ENCODE measurements at places on chromosomes 12 and 14.

- DNase-seq = no peak
These were observed 13.4 kb downstream of the CCDC77 start for GRCh38 chr12:414859-415258.

GRCh38 chr12:116390401-116391335, 113.2 kb upstream of the MED13L start:
- DNase-seq = no peak

DNA sequence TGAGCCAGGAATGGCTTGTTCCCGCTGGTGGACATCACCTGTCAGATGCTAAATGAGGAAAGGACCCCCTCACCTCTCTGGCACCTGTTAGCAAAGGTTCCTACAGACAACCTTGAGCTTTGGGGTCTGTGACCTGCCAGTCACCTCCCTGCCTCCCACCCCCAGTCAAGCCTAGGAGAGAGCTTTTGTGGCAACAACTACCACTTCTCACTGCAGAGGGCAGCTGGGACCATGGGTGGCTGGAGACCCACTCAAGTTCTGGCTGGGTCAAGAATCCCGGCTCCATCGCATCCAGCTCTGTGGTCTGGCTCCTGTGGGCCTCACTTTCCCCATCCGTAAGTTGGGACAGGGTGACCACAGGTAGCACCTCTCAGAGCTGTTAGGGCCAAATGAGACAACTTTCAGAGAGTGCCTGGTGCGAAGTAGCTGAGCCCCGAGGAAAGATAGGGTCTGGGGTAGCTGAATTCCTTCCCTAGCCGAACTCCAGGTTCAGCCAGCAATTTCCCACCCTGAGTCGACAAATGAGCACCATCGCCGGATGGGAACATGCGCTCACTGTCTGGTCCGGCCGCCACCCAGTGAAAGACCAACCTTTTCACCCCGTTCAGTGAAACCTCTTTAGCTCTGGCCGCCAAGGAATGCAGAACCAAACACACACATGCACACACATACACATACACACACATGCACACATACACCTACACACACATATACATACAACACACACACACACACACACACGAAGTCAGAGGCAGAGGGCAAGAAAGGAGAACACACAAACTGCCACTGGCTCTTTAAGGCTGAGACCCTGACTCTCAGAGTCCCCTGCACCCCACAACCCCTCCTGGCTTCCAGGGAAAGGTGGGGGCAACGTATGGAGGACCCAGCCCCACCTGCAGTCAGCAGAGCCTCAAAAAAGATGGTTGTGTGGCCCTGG, 1.9 kb downstream of the TMEM119 start:
- no peak for DNase-seq

- no peak for DNase-seq
These were observed 8.9 kb upstream of the IRF2BPL start for GRCh38 chr14:77037215-77037937.

- DNase-seq = no peak
These were observed 130.3 kb upstream of the FUT8 start for GRCh38 chr14:65281991-65282895.

- DNase-seq = no peak
These were observed 6.9 kb upstream of the ZNF140 start for GRCh38 chr12:133073836-133074235.

GRCh38 chr12:27823038-27823437, 43.0 kb upstream of the MANSC4 start:
- DNase-seq = no peak

- no peak for DNase-seq
These were observed 71.1 kb downstream of the PTPRR start for GRCh38 chr12:70849265-70849960.

GRCh38 chr14:75428230-75429104, 645 bp downstream of the JDP2 start:
- DNase-seq = no peak

DNA sequence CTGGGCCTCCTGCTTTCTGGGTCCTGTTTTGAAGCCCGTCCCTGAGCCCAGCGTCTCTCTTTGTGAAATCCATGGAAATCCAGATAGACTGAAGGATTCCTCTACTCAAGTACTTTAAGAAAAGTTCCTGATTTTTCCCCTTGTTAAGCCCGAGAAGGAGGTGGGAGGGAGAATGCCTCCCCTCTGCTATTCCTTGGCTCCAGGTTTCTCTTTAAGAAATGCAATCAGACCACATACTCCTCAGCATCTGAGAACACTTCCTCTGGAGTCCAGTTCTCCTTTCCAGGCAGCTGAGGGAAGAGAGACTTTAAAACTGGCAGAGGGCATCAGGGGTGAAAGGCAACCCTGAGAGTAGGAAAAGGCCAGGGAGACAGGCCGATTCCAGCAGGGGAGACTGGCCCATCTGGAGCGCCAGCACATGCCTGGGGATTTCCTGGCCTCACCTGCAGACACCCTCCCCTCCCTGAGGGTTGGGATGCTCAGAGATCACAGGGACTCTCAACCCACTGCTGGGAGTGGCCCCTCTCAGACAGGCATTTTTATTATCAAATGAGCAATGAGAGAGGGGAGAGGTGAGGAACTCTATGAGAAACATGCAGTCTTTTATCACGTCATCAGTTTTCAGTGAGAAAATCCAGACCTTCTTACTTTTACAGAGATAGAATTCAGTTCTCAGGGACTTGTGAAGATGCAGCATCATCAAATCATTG, 2.0 kb upstream of the EMP1 start:
- no peak for DNase-seq

DNA sequence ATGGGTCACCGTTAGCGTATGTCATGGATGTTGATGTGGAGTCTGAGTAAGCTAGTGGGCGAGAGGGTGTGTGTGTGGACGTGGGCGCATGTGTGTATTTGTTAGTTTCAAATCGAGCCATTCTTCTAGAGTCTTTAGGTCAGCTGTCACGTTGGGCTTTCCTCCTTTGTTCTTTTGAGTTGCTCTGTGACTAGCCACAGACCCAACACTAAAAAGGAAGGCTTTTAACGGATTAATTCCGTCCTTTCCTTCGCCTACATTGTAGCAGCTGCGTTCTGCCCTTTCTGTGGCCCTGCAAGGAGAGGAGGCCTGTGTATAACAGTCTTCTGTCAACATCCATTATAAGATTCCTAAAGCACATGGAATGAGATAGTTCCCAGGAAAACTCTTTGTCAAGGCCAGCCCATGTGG, 117.2 kb upstream of the DNM1L start:
- DNase-seq = no peak

DNA sequence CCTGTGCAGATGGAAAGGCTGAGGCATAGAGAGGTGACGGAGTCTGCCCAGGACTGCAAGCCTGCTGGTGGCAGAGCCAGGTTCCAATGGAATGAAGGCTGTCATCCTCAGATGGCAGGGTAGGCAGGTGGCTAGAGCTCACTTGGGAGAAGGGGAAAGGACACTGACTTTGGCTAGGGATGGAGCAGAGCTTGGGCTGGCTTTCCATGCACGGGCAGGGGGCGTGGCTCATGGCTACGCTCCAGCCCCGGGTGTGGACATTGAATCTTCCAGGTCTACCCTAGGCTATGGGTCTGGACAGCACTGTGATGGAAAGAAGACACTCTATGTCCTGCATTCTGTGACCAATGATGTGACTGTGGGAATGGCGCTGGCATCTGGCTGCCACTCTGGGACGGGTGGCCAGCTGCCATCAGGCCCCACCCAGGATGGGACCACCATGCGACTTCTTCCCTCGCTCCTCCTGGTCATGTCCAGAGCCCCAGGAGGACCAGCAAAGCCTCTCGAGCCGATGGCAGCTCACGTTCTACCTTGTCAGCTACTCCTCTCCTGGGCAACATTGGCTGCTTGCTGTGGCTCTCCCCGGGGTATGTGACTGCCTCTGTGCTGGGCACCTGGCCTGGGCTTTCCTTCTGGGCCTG, 398.7 kb downstream of the TMEM121 start:
- DNase-seq = peak; percentile 4

DNA sequence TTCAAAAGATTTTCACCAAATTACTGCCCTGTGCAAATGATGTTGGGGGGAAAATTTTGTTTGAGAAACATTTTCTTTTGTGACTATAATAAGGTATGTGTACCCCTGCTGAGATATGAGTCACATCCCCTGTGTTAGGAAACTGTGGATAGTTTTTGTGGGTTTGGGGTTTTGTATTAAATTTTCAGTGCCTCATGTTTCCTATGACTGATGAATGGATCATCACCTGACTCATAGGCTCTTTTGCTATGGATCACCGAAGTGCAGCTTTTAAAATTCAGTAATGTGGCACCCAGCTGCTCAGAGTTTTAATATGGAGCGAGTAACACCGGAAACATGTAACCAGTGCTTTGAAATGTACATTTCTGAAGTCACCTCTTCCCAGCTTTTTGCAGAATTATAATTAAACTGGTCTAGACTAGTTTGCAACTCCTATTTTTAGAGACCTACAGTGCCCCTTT, 167.4 kb upstream of the HMGA2 start:
- no peak for DNase-seq

DNA sequence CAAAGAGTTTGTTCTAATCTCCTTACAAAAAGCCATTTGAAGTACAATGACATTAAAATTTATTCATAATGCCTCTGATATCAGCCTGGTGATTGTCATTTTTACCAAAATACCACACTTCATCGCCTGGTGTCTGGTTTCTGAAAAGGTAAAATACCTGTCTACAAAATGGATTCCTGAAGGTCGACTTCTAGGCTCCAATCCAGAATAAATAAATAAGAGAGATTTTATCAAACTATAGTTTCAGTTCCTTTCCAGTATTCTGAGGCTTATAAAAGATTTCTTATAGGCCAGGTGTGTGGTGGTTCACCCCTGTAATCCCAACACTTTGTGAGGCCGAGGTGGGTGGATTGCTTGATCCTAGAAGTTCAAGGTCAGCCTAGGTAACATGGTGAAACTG, 340.7 kb downstream of the SLC16A7 start:
- no peak for DNase-seq

DNA sequence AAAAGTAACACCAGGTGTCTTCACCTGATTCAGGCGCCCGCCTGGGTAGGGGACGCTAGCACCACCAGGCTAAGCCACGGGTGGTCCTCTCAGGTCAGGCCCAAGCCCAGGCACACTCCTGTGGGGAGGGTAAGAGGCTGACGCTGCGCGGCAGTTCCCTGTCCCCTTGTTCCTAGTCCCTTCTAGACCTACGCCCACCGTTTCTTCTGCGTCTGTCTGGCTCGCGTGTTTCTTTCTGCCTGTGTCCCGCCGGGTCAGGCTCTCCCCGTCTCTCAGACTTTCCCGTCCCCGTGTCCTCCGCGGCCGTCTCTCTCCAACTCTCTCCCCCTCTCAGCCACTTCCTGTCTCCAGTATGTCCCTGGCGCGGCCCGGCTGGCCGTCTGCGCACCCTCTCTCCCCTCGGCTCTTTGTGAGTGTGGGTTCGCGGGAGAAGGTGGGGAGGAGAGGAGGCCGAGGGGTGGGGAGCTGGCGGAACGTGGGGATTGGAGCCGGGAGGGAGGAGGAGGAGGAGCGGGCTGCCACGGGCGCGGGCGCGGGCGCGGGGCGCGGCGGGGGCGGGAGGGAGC, 3.1 kb upstream of the TNS2 start:
- peak; percentile 69 for DNase-seq

- peak; percentile 98 for DNase-seq
These were observed 419 bp upstream of the SH2B3 start for GRCh38 chr12:111405149-111405858.

GRCh38 chr14:31843361-31844091, 233.6 kb upstream of the ARHGAP5 start:
- DNase-seq = no peak

- DNase-seq = no peak
These were observed 389.0 kb upstream of the RPL10L start for GRCh38 chr14:47040550-47040949.

DNA sequence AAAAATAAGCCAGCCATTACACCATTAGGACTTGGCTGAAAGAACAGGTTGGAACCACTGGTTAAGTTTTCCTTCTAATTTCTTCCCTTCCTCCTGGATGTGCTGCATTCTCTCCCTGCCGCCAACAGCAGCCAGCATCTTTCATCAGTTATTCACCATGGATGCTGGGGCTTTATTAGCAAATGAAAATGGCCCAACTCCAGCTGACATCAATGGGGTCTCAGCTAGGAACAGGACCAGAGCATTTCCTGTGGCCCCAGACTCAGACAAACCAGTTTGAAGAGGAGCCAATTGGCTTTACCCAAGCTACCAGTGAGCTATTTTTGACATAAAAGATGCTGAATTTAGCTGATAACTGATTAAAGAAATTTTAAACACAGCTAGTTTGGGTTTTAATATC, 26.0 kb upstream of the TBX5 start:
- DNase-seq = no peak

DNA sequence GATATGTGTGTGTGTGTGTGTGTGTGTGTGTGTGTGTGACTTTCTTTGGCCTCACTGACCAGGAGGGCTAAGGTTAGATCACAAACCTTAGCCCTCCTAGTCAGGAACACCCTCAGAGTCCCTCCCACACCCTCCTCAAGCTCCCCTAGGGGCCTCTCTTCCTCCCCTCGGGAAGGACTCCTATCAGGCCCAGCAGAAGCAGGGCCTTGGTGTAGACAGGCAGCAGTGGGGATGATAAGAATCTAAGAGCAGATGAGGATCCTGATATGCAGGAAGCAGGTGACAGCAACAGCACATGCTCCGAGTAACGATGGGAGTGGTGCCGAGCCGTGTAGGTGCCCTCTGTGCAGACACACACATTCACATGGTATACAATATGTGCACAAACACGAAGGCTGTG, 20.7 kb downstream of the PLEK2 start:
- DNase-seq = peak; percentile 14

GRCh38 chr12:26244503-26244902, 49.1 kb downstream of the SSPN start:
- DNase-seq = no peak

DNA sequence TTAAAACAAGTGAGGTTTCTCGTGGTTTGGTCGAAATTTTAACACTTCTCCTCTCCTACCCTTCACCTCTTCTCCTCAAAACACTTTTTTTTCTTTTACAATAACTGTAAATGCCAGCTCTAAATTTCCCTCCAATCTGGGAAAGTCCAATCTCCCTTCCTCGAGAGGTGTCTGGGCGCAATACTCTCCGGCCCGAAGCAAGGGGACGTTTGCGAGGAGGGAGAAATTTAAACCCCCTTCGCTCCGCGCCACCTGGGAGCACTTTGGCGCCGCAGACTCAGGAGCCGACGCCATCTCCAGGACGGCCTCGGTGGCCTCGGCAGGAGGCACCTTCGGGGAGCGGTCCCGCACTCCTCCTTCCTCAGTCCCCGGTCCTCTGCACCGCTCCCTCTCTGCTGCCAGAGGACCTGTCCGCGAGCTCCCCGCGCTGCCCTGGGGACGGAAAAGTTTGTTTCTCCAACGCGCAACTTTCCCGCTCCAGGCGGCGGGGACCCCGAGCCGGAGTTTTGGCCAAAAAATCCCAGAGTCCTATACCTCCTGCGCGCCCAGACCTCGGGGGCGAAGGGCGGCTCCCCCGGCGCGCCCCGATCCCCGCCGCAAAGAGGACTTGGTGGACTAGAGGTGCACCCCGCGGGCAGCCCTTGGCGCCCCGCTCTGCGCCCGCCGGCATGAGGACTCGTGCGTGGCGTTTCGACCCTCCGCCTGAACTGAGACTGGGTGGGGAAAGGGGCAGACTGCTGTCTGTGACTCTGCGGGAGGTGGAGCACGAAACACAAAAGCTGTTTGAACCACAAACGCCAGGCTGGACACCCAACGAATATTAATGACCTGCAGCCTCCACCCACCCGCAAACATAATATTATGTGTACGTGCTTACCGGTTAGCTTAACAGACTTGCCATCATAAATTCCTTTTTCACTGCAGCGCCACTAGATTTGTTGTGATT, 95.2 kb upstream of the HMGA2 start:
- DNase-seq = no peak
